CD4-positive, alpha-beta T cell treated with Interleukin-4 for 4 hours (primary cell): ENCODE measurements at places on chromosomes 5 and 9.

- no peak for DNase-seq
Observed at GRCh38 chr5:19734776-19735175, 253.2 kb downstream of the CDH18 start.

DNA sequence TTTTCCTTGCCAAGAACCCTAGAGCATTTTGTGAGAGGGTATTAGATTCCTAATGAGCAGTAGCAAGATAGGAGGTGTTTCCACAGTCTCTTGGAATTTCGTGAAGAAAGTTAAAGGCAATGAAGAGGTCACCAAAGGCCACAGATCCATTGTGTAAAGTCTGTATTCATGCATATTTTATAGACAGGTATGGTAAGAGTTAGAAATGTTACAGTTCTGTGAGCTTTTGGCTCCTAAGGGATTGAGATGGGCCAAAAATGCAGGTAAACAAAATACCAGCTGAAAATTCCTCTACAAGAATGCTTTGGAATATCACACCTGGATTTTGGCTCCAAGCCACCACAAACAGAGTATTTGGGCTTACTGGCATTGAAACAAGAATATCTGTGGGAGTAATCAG lies 47.4 kb upstream of the FST start:
- no peak for DNase-seq

GRCh38 chr5:147490989-147491388 lies 18.9 kb downstream of the DPYSL3 start:
- no peak for DNase-seq

GRCh38 chr9:77455312-77455927 lies 192.7 kb downstream of the GNA14 start:
- DNase-seq: peak; percentile 6

DNA sequence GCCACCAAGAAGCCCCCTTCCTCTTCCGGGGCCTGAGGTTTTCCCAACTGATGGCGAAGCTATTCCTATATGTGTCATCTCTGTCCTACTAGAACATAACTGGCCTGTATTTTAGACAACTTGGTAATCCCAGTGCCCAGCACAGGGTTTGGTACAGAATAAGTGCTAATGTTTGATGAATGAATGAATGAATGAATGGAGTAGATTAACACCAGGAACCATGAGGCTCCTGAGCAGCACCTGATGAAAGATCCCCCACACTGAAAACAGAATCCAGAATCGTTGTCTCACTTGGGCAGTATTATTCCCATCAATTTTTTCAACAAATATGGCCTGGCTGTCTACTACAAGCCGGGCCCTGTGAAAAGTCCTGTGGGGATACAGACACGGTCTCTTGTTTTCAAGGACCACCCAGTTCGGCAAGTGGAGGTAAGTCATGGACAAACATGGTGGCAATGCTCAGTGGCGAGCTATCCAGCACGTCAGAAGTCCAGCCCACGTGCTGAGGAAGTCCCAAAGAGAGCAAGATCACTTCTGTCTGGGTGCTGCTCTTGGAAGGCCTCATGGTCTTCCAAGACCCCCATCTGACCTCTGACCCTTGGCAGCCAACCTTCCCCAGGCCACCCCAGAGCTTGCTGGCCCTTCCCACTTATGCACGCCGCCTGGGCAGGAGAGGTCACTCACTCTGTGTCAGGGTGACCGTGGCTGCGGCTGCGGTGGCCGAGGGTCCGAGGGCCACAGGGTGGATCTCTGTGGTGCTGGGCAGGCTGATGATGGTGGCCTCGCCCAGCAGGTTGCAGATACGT lies 1.0 kb downstream of the NAIF1 start:
- no peak for DNase-seq

DNA sequence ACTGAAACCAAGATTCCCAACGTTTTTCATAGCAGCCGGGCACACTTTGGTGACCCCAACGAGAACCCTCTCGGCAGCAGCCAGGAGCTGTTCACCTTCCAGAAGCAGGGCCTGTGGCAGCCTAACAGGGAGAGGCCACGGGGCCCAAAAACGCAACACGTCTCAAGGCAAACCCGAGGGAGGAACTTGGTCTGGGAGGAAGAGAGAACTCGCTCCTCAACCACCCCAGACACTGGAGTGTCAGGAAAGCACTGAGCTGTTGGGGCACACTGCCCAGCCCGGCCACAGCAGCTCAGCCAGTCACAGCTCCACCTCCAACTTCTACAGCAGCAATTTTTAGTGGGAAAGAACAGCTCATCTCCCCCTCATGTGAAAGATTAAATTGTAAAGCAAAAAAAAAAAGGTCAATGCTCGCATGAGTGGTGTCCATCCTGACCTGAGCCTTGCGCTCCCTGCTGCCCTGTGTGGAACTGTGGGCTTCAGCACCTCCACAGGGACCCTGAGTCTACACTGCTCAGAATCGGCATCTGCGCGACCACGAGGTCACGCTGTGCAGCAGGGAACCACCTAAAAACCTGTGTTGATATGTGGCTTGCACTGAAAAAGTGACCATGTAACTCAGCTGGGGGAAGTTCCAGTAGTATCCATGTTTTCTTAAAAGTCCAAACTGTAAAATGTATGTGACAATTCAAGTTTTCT lies 55.0 kb downstream of the IPPK start:
- DNase-seq: no peak

DNA sequence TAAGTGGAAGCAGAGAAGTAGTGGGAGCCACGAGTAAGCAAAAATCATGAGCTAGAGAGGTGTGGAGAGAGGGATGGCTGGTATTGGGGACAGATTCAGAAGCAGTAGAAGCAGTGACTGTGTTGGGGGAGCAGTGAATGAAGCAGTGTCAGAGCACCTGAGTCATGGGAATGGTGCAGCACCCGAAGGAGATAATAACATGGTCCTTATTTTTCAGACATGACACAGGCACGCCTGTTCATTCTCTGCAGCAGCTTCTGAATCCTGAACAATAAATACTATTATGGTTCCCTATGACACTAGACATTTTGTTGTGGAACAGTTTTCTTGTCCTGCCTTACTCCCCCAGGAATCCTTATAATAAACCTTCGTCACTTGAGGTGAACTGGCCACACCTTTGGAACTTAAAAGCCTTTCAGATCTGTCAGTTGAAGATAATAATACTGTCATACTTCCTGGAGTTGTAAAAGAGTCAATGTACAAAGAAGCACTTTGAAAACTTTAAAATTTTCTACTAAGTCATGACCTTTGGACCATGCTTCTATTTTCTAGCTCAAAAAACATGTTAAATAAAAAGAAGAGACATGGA lies 7.0 kb upstream of the RASA1 start:
- DNase-seq: no peak

DNA sequence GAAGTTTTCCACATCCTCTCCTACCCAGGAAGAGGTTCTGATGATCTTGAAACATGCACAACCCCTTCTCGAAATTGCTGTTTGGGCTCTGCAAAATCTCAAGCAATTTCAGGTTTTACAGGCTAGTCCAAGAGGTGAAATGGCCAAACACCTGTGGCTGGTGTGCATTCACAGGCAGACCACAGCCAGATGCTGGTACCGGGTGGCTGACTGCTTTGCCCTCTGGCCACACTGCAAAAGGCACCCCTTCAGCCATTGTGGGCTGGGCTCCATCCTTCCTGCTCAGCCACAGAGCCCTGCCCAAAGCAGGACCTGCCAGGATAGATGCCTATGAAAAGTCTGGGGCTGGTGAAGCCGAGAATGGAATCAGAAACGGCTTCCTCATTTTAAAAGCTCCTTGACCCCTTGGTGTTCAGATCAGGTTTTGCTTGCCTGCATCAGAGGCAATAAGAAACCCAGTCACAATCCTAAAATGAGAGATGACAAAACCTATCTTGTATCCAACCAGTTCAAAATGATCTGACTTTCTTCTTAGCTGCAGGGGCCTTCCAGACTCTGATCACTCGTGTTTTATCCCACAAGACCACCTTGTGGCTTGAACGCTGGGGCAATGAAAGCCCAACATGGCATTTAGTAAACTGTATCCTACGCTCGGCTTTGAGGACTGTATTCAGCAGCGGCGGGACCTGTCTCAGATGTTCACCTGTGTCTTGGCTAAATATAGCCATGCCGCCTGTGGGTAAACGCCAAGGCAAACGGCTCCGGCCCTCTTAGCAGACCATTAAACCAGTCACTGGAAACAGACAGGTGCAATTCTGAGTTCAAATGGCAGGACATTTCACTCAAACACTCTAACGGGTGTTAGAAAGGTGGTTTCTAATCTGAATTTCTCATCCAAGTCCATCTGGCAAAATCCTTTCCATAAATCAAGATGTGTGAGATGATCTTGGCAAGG lies 49.6 kb downstream of the EPB41L4B start:
- DNase-seq: no peak

- DNase-seq: no peak
Observed at GRCh38 chr9:88791105-88791805, 200.0 kb upstream of the S1PR3 start.

GRCh38 chr5:137896560-137896959 lies 7.3 kb downstream of the PKD2L2 start:
- DNase-seq: no peak

DNA sequence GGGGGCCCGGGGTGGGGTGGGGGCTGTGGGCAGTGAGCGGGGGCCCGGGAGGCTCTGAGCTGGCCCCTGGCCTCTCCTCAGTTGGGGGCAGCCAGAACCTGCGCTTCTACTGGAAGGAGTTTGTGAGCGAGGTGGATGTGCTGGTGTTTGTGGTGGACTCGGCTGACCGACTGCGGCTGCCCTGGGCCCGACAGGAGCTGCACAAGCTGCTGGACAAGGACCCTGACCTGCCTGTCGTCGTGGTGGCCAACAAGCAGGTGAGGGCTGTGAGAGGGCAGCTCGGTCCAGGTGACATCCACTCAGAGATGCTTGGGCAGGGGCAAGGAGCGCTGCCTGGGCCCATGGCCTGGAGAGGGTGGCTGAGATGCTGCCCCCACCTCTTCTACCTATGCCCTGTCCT lies 3.4 kb downstream of the ARL10 start:
- DNase-seq: no peak

GRCh38 chr5:39076101-39076756 lies 2.0 kb upstream of the RICTOR start:
- DNase-seq: no peak
